ENCODE measurements at places on chromosomes 7 and 10.

DNA sequence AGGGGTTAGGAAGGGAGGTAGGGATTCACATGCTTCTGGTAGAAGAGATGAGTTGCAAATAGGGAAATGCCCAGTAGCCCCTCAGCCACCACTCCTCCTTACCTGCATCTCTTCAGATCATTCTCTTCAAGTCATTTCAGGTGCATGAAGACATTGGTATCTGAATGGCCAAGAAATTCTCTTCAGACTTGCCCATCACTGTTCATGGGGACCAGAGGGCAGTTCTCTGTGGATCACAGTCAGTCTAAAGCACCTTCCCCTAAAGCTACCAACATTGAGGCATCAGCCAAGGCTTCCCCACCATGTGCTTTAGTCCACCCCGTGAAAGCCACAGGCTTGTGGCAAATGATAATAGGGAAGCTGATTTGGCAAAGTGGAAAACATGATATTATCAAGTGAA is 319.4 kb upstream of the ZNF32 start:
- no peak for DNase-seq

- DNase-seq, result no peak
Observed at GRCh38 chr10:45082176-45082575, 81.5 kb downstream of the ZNF22 start.

- DNase-seq, result no peak
Observed at GRCh38 chr10:88226891-88227290, 356.2 kb downstream of the RNLS start.

- DNase-seq, result peak; percentile 28
Observed at GRCh38 chr7:24381894-24382505, 98.0 kb downstream of the NPY start.

- DNase-seq, result no peak
Observed at GRCh38 chr10:71367271-71367670, 29.4 kb upstream of the CDH23 start.

DNA sequence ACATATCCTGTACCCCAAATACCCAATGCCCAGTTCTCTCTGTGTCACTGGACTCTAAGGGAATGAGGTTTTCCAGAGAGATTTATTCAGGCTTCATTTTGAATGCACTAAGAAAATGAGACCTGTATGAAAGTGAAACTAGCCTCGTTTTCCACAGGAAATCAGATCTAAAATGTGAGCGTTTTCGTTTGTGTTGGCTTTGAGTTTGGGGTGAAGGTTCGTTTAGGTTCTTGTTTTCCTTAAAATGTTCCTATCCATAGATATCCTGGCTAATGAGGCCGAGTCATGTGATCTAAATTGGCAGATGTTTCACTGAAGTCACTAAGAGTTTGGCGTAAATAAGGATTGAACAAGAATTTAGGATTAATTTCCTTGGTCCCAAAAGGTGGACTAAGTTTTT is 90.9 kb upstream of the BMPER start:
- DNase-seq, result no peak

- no peak for DNase-seq
Observed at GRCh38 chr10:56349611-56350010, 11.4 kb downstream of the ZWINT start.

DNA sequence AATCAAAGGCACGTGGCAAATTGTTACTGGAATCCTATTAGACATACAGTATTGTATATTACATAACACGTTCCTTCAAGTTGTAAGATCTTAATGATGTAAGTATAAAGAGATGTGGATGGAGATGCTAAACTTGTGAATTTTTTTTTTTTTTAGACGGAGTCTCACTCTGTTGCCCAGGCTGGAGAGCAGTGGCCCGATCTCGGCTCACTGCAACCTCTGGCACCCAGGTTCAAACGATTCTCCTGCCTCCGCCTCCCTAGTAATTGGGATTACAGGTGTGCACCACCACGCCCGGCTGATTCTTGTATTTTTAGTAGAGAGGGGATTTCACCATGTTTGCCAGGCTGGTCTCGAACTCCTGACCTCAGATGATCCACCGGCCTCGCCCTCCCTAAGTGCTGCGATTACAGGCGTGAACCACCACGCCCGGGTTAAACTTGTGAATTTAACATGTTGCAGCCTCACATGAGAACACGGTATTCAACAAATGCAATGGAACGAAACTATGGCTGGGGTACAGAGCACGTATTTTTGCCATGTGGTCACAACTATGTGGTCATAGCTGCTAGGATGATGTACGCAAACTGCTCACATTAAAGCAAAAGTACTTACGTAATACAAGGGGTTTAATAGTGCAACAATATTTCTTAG is 818 bp upstream of the SUPV3L1 start:
- DNase-seq, result peak; percentile 6

DNA sequence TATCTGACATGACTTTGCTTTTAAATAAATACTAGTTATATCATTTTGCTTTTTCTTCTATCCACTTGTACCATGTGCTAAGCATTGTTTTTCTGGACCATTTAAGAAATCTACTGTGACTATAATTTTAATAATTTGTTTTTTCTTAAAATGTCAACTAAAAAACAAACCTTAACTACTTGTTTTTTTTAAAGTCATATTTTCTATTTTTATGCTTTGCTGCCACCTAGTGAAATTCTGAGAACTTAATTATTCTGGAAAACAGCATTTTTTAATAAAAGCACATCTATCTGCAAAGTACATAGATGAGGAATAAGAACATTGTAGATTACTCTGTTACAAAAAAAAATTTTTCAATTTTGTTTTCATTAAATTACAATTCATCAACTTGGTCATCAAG is 47.4 kb downstream of the ORC5 start:
- DNase-seq, result no peak

DNA sequence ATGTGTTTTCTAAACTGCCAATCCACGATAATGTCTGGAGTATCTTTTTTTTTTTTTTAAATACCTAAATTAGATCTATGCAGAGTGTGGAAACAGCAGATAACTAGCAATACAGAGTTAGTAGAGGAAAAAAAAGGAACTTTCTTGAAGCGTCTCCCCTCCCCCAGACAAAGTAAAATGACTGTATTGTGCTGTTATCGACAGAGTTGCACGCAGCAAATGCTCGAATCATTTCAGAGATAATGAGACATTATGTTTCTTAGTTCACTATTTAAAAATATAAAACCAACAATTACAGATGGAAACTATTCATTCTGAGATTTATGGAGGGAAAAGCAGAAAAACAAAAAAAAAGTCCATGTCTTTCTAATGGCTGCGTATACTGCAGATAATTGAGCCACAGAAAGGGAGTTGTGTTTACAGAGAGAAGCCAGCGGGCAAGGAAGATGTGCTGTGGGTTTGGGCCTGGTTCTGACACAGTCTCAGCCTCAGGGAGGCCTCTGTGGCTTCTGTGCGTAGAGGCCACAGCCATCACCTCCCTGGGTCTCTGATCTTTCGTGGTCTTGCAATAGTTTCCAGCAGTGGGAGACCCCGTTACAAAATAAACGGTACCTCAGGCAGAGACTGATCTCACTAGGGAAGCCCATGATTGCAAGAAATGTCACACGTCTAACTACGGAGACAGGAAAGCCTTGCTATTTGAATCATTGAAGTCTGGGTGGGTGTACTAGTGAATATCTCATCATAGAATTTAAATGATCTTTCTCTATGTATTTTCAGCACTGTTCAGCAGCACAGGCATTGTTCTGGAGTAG is 19.1 kb upstream of the KLF6 start:
- no peak for DNase-seq

GRCh38 chr7:104045183-104045582 is 55.7 kb upstream of the RELN start:
- DNase-seq, result no peak

- no peak for DNase-seq
Observed at GRCh38 chr7:116952635-116953371, 498 bp upstream of the ST7 start.

Data from GM19239 (cell line).